ENCODE measurements at places on chromosomes 6 and 20.

GRCh38 chr6:159973406-159973805, 4.5 kb downstream of the IGF2R start:
- no peak for DNase-seq

DNA sequence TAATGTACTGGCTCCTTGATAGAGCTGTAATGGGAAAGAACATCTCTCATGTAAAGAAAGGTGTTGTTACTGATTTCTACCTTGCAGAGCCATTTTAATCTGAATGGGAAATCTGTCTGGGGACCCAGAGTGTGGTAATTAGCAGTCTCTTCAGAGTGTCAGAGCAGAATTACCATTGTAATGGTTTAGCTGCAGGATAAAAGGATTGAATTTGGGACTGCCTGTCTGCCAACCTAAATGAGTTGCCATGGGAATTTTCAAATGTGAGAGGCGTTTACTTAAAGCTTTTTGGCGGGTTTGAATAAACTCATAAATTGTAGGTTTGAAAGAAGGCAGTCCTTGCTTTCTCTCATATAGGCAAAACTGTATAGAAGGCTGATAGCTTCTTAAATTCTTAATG, 128.8 kb downstream of the QKI start:
- DNase-seq, result no peak

- no peak for DNase-seq
Measured at GRCh38 chr20:42252116-42252515, 633.9 kb upstream of the CHD6 start.

GRCh38 chr6:11460001-11460668, 77.4 kb upstream of the TMEM170B start:
- DNase-seq, result no peak

GRCh38 chr6:37696841-37697662, 631 bp downstream of the MDGA1 start:
- DNase-seq, result no peak

- DNase-seq, result no peak
Measured at GRCh38 chr6:35007016-35007415, 118.0 kb downstream of the ANKS1A start.

DNA sequence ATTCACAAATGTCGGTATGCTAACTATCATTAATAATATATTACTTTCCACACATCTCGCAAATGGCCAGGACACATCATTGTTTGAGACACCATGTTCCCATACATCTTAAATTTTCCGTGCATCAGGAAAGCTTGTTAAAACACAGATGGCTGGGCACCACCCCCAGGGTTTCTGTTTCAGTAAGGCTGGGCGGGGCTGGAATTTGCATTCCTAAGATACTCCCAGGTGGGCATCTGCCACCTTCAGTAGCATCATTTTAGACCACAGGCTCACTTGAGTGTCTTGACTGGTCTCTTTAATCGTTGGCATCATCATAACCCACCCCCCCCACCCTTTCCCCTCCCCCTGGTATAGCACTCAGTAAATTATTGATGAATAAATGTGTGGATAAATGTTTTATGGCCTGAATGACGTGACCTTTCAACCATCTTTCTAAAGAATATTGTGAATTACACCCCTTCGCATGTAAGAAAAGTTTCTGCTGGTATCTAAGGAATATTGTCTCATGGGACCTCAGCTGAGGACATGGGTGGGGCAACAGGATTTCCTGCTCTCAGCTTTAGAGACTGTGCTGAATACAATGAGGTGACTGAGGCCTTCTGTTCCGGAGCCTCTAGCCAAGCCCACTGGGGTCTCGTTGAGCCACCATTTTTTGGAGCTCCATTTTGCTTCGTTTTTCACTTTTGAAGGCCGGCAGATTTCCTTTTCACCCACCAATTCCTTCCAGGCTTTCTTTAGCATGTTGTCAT, 124.1 kb upstream of the NEDD9 start:
- DNase-seq, result no peak

DNA sequence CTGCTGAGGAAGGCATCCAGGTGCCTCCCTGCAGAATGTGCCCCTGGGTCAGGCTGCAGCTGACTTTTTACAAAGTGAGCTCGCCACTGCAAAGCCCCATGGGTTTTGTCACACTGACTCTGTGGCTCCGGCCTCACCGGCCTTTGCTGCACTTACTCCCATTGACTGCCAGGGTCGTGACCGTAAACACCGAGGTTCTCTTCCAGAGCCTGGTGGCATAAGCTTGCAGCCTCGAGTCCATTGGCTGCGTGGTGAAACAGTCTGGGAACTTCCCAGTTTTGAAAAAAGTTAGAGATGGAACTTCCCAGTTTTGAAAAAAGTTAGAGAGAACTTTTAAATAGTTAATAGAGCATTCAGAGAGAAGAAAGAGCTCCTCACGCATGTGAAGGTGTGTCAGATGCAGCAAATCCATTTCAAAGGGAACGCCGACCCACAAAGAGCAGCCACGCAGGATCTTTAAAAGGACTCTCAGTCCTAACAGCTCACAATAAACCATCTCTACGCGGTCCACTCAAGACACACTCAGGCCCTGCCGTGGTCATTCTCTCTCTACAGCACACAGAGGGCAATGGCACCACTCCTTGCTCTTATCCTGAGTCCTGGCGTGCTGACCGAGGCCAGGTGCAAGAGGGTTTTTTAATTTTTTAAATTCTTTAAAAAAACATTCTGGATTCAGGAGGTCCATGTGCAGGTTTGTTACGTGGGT, 12.8 kb downstream of the RAMACL start:
- no peak for DNase-seq

DNA sequence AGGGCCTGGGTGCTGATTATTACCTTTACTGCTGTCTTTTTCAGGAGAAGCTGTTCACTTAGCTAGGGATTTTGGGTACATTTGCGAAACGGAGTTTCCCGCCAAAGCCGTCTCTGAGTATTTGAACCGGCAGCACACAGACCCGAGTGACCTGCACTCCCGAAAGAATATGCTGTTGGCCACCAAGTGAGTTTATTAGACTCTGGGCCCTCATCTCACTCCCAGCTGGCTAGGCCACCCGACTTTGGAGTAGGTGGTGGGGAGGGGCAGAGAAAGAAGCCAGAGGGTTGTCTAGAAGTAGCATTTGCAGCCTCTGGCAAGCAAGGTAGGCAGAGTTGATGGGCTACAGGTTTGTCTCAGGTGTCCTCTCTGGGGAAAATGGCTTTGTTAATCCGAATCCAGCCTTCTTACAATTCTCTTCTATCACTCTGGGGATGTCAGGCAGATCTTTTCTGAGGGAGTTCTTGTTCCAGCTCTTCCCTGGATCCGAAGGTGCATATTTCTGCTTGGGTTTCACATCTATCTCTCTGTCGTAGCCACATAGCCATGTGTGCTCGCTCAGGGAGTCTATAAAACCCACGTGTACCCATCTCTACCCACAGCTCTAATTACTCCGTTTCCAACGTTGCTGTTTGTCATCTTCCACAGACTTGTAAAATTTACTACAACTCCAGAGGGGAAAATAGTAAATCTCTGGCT, 21.6 kb downstream of the TFAP2B start:
- no peak for DNase-seq

DNA sequence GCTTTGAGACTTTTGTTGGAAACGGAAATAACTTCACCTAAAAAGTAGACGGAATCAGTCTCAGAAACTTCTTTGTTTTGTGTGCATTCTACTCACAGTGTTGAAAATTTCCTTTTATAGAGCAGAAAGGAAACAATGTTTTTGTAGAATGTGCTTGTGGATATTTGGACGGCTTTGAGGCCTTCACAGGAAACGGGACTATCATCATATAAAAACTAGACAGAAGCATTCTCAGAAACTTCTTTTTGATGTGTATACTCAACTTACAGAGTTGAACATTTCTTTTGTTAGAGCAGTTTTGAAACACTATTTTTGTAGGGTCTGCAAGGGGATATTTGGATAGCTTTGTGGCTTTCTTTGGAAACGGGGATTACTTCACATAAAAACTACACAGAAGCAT, 627.5 kb upstream of the ZNF337 start:
- DNase-seq, result no peak

DNA sequence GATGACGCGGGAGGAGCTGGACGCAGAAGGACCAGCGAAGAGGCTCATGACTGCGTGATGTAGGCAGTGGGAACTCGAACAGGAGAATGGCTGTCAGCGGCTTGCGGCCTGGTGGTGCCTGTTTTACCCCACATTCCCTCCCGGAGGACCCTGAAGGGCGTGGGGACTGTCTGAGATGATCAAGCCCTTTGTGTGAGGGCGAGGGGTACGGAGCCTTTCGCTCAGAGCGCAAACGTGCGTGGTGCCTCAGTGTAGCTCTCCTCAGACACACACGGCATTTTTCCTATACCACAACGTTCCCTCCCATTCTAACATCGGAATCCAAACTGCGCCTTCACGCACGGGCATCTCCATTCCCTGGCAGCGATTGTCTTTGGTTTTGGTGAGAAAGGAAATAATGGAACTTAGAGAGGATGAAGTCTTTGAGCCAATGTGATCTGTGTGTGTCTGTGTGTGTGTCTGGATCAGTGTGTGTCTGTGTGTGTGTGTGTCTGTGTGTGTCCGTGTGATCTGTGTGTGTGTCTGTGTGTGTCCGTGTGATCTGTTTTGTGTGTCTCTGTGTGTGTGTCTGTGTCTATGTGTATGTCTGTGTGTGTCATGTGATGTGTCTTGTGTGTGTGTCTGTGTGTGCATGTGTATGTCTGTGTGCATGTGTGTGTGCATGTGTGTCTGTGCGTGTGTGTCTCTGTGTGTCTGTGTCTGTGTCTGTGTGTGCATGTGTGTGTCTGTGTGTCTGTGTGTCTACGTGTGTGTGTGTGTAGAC, 5.3 kb downstream of the PTK6 start:
- DNase-seq, result no peak

DNA sequence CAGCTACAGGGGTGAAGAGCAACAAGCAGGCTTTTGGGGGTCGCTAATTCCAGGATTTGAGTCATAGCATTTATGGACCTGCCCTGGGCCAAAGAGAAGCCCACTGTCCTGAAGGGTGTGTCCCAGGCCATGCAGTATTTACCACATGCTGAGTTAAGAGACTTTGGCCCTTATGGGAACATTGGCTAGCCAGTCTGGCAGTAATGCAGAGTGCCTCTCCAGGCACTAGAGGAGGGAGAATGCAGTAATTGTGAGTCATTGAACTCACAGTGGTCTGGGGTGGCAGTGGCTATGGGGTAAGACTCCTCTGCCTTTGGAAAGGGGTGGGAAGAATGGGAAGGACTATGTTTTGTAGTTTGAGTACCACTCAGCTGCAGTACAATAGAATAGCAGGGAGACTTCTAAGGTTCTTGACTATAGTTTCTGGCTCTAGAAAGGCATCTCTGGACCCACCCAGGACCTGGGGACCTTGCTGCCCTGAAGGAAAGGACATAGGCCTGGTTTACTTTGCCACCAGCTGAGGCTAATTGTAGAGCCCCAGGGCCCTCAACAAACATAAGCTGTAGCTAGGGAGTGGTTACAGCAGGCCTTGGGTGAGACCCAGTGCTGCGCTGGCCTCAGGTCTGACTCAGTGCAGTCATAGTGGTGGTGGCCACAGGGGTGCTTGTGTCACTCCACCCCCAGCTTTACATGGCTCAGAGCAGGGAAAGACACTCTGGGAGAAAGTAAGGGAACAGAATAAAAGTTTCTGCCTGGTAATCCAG, 520.9 kb downstream of the HTR1B start:
- DNase-seq, result no peak

DNA sequence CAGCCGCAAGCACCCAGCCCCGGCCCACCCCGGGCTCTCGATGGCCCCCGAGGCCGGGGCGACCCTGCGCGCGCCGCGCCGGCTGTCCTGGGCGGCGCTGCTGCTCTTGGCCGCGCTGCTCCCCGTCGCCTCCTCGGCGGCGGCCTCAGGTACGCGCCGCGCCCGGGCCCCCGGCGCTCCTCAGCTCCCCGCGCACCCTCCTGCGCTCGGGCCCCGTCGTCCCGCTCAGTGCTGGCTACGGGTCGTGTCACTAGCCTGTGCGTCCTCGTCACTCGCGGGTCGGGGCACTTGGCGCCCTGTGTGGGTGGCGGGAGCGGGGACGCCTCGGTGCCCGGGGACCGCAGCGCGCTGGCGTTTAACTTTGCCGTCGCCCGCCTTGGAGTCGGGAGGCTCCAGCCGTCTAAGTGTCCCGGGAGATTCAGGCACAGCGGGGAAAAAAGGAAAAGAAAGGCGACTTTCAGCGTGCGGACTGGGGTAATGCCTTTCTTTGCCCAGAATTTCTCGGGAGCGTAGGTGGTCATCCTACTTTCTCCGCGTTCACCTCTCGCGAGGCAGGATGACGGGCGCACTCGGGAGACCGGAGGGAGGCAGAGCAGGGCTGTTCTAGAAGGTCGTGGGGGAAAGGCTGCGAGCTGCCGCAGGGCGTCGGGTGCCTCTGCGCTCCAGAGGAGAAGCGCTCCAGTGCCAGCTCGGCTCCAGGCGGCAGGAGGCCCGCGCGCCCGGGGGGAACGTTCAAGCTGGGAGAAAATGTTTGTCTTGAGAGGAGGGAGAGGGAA, 545 bp downstream of the FNDC1 start:
- DNase-seq, result peak; percentile 41

- DNase-seq, result peak; percentile 45
Measured at GRCh38 chr6:125918681-125919566, 37.6 kb upstream of the HINT3 start.

DNA sequence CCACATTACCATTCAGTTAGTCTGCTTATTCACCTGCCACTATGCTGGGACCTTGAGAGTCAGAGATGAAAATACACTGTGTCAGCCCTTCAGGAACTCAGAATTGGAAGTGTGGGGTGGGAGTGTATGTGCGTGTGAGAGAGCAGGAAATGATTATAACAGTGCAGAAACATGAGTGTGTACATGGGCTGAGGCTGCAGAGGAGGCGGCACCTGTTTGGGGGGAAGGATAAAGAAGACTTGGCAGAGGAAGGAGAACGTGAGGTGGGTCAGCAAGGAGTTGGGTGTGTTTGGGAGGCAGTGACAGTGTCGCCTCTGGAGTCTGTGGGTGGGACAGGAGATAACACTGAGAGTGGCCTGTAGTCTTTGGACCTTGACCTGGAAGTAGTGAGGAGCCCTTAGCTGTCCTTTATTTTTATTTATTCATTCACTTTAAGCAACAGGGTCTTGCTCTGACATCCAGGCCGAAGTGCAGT, 3.1 kb downstream of the CHMP4B start:
- no peak for DNase-seq

- no peak for DNase-seq
Measured at GRCh38 chr6:163651915-163652668, 237.6 kb downstream of the QKI start.

DNA sequence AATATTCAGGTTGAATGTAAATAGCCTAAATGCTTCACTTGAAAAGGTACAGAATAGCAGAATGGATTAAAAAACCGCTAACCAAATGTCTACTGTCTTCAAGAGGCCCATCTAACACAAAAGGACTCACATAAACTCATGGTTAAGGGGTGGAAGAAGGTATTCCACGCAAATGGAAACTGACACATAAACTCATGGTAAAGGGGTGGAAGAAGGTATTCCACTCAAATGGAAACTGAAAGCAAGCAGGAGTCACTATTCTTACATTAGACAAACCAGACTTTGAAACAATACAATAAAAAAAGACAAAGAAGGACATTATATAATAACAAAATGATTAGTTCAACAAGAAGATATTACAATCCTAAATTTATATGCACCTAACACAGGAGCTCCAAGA, 38.3 kb upstream of the PKIB start:
- no peak for DNase-seq
